Mesothelial cell of epicardium (in vitro differentiated cells): ENCODE measurements at places on chromosomes 6 and 20.

DNA sequence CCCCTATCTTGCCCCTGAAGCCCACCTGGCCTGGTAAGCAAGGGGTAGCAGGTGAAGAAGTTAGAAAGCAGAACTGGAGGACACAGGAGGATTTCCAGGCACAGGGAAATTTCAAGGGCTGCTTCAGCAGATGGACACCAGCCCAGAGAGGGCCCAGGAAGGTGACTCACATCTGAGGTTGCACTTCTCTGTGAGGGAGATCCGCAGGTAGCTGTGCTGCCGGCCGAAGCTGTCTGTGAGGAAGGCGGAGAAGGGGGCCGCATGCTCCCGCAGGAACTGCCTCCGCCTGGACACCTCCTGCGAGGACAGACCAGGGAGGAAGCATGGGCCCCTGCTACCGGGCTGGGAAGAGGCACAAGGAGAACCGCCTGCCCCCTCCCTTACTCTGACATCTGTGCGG is 7.1 kb downstream of the MOCS1 start:
- DNase-seq, result no peak

DNA sequence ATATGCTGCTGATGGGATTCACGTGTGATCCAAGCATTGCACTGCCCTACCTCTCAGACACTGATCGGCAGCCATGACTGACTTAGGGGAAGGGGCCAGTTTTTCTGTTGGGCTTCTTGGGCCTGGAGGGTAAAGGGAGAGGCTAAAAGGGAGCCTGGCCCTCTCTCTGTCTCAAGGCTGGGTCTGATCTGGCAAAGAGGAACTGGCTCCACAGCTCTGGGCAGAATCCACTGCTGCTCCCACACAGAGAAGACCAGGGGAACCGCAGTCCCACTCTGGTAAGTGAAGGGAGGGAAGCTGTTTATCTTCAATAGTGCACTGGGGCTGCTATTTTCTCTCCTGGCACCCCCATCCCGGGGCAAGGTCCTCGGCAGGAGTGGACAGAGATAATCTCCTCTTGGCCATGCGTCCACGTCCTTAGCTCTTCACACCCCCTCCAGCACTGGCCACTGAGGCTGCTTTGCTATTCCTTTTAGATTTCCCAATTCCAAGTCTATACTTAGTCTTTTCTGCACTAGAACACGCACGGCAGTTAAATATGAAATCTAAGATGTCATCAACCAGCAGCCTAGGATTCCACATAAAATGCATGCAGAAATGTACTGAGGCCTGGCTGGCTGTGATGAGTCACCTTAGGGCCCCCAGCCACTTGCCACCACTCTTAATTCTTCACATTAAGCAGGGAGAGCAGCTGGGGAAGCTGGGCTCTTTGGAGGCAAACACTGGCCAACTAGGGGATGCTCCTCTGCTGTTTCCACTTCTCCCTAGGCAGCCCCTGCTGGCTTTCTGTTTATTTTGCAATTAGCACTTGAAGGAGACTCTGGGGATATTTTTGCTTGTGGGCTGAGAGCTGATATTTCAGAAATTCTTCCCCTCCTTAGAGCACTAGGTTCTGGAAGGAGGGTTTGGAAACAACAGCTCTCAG is 87.8 kb upstream of the ARMC2 start:
- DNase-seq, result no peak

DNA sequence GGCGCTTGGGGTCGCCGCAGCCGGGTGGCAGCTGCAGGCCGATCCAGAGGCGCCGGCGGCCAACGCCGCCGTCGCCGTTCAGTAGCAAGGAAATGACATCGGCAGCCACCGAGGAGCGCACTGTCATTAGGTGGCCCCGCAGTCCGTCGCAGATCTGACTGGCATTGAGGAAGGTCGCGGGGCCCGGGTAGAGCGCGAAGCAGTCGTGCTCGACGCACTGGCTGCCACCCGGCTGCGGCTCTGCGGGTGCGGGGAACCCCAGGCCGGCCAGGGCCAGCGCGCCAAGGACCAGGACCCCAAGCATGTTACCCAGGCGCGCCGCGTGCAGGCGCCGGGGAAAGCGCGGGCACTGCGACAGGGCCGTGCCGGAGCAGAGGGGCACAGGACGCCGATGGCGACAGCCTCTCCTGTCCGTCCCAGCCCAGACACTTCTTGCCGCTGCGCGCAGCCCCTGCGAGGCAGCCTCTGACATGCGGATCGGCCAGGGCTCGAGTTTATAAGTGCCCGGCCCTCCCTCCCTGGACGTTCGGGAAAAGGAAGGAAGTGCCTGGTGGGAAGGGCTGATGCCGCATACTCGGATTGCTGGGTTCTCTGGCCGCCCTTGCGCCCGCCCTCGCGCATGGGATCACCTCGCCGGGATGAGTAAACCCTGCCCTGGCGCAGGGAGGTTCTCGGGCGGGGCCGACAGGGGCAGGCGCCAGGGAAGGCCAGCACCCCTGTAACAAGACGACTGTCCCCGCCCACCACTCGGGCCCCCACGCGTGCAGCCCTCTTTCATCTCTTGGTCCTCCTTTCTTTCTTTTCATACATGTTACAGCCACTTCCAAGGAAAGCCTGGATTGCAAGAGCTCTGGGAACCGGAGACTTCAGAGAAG is at the start of gene THBD:
Gene THBD (minus strand): TSS at position 472 of the 875 bp plus-strand sequence. CDS start 168 bp downstream, at position 304.
- no peak for DNase-seq

GRCh38 chr6:106536851-106537250 is 92.4 kb downstream of the RTN4IP1 start:
- no peak for DNase-seq

- no peak for DNase-seq
These were observed 16.9 kb downstream of the ADGRG6 start for GRCh38 chr6:142318714-142319113.

- no peak for DNase-seq
These were observed 180.3 kb downstream of the NFATC2 start for GRCh38 chr20:51362254-51362653.

DNA sequence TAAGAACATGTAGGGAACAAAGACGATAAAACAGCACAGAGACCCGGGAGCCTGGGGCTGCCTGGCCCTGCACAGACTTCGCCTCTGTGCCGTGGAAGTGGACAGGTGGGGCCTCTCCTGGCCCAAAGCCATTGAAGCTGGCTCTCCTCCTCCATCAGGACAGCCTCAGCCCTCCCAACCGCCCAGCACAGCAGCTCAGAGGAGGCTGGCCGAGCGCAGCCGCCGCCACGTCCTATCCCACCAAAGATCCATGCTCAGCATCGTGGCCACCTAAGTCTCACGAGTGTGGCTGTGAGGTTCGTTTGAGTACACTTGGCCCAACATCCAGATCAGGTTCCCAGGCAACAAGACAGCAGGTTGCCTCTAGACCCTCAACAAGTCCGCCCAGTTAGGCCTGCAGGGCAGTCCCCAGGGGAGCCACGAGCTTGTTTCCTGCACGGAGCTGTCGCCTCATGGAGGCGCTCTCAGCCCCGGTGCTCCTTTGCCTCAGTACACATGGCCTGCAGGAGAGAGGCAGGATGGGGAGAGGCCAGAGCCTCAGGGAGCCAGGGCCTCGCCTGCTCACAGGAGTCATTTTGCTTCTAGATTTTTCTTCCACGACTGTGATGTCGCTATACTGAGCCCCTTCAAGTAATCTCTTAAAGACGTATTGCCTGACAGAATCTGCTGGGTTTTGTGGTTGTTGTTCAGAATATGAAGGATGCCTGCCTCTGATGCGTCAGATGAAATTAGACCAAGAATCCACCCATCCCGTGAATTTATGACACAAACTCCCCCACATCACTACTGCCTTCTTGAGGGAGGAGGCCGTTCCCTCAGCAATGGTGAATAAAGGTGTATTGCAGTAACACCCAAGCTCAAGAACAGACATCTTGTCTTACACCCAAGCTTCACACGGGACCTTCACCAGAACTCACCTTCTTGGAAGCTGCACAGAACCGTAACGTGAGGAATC is 102.7 kb downstream of the RNASET2 start:
- no peak for DNase-seq

GRCh38 chr20:23532533-23532932 is 35.8 kb downstream of the CST9L start:
- no peak for DNase-seq

DNA sequence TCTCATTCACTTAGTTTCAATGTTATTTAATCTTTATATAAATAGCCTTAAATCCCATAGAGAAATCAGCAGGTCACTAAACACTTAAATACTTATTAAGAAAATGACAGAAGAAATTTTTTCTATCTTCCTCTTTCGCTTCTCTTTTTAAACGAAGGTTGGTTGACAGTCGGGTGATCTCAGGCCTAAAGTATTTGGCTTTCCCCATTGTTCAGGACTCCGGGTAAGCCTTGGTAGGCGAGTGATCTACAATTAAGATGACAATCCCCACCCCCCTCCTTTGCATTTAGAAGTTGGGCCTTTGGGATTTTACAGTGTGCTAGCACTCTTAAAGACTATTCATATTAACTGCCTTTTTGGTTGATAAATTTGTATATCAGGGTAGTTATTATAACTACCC is 19.7 kb upstream of the UTRN start:
- no peak for DNase-seq

DNA sequence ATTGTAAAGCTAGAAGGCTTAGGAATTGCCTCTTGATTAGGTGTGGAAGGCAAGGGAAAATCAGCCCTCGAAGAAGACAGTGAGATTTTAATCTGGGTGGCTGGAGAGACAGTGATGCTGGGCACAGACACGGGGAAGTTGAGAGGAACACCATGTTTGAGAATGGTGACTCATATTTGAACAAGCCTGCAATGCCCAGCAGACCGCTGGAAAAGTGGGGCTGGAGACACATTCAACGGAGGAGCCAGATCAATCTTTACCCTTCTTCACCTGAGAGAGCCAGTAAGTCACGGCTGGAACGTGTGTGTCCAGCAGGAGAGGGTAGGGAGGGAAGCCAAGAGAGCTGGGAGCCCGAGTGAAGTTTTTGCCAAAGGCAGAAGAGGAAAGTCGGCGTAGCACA is 3.7 kb upstream of the ESR1 start:
- no peak for DNase-seq

DNA sequence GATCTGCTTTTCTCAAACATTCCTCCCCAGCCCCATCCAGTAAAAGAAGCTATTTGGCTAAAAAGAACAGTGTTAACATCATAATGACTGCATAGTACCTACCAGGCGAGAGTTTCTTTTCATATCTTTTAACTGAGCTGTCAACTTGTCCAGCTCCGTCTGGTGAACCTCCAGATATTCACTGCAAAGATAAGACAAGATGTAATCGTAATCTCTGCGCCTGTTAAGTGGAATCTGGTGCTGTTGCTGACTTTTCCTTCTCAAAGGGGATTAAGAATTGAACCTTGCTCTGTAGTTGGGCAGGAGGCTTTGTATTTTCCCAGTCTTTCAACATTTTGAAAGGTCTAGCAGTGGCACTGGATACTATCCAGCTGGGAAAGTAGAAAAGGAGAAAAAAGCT is 63.0 kb downstream of the RIPOR2 start:
- DNase-seq, result no peak

DNA sequence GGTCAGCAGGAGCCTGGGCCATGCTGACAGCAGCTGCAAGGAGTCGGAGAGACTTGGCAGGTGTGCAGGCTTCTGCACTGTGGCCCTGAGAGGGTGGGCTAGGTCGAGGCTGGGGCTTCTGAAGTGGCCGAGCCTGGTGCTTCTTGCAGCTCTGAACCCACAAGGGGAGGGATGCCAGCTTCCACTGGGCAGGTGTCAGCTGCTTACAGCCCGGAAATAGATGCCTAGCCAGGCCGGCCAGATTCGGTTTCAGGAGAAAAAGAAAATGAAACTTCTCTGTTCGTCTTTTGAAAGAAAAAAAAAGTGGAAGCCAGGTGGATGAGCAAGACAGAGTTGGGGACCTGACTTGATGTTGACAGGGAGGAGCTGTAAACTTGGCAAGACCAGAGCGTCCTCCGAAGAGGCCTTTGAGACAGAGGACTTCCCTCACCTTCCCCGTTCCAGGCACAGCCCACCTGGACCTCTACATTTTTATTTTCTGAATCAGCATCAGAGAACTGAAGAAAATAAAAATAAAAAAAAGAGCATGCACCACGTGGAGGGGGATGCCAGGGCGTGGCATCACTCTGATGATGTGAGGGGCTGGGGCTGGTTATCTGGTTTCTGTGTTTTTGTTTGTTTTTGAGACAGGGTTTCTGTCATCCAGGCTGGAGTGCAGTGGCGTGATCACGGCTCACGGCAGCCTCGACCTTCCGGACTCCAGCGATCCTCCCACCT is at the start of gene ZBP1:
Gene ZBP1 (minus strand): TSS at position 153 of the 717 bp plus-strand sequence. CDS start 131 bp downstream, at position 22.
- no peak for DNase-seq

- no peak for DNase-seq
These were observed 82.6 kb upstream of the CNKSR3 start for GRCh38 chr6:154593122-154593521.

DNA sequence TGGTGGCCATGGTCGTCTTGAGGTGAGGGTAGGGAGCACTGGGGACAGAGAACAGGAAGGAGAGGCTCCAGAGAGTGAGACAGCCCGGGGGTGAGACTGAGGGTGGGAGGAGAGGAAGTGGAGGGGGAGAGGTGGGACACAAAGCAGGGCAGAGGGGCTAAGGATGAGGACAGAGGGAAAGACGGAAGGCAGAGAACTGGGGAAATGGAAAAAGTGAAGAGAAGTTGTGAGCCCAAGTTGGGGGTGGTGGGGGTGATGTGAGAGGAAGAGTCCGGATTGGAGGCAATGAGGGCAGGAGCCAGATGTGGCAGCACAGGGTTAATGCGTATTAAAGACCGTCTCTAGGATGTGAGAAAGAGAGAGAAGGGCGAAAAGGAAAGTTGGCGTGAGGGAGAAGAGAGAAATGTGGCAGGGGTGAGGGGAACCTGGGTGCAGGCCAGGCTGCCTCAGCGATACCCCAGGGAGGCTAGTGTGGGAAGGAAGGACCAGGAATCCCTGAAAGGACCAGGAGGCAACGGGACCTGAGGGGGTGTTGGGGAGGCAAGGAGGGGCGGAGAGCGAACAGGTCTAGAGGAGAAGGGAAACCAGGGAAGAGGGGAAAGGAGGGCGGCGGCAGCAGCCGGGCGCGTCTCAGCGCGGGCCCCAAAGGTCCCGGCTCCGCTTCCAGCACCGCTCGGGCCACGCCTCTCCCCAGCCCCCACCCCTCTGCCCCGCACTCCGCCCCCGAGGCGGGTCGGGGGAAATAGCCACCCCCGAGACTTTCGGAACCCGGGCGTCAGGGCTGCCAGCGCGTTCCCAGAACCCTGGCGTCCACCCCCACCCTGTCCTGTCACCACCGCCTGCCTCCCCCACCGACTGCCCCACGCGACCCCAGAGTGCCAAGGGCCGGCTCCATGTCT is at the start of gene PPP1R18:
Gene PPP1R18 (minus strand): TSS at position 637 of the 899 bp plus-strand sequence. CDS start 627 bp downstream, at position 10.
- no peak for DNase-seq

DNA sequence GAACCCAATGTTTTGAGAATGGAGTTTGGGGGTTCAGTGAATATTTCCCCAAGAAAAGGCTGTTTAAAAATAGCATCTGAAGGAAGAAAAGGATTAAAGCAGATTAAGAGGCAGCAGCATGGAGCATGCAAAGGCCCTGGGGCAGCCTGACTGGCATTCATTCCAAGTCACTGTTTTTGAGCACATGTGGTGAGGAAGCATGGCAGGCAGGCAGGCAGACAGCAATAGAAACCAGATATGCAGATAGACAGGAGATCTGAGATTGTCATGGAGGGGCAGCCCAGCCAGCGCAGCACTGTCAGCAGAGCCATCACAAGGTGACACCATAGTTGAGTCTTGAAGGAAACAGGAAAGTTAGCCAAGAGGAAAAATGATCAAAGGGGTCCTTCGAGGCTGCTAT is 37.8 kb downstream of the SIRPA start:
- no peak for DNase-seq

GRCh38 chr20:39676857-39677391 is 714.8 kb downstream of the DHX35 start:
- no peak for DNase-seq

GRCh38 chr20:6818033-6818808 is 50.7 kb downstream of the BMP2 start:
- no peak for DNase-seq
